ENCODE measurements at places on chromosomes 6 and 20.

DNA sequence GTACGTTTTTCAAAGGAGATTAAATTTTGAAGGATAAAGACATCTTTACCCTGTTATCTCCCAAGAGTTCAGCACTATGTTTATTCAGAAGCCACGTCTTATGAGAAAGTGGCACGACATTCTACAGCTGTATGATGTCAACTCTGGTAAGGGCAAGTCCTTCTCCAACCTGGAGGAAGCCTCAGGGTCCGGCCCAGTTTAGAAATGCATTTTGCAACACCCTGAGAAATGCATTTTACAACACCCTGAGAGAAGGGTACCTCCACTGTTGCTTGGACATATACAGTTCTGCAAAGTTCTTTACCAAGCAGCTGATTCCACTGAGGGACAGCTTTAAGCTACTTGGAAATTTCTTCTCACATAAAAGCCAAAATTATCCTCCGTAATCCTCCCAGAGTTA is 17.5 kb downstream of the NAPB start:
- DNase-seq, result no peak

GRCh38 chr6:134435814-134436280 is 117.9 kb upstream of the SGK1 start:
- DNase-seq, result no peak

- DNase-seq, result no peak
Observed at GRCh38 chr20:7866285-7866684, 74.0 kb downstream of the HAO1 start.

DNA sequence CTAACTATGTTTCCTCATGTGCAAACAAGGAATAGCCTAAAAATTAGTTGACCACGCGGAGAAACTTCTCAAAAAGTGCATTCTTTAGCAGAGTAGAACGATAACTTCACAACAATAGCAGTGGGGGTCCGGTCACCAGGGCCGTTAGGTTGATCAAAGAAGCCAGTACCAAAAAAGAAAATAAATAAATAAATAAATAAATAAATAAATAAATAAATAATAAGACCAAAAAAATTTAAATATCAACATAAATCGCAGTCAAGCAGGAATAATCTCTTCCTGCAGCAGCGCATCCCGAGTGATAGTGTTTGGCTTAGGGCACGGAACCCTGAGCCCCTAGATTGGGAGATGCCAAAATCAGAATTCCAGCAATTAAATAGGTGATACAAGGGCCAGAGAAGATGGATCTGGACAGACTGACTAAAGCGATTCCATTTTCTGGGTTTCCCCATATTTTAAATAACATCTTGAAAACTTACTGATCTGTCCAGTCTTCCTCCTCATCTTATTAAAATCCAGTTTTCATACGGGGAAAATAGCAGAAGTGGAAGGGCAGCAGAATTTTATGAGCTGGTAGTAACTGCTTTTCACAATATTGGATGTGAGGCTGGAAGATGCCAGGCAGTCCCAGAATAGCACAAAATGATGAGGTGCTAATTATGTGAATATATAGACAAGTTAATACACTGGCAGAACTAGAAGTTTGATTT is 4.4 kb upstream of the OLIG3 start:
- DNase-seq, result no peak

DNA sequence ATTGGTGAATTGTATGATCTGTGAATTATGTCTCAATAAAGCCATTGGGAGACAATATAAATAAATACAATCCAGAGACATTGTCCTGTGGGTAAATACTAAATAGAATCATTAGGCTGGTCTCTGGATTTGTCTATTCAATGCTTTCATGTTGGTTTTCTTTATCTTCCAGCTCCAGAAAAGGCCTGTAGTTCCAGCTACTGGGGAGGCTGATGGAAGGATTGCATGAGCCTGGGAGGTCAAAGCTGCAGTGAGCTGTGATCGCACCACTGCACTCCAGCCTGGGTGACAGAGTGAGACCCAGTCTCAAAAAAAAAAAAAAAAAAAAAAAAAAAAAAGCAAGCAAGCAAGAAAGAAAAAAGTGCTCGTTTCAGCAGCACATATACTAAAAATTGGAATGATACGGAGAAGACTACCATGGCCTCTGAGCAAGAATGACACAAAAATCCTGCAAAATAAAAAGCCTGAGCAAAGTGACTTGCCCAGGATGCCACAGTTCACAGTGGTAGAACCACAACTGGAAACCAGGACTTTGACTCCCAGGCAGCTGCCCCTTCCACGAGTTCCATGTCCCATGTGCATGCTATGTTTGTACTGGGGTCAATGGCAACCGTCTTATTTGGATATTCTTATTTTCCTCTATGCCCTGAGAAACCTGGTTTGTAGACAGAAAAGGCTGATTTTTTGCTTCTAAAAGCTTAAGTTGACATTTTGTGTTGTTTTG is 33.6 kb upstream of the GMPR start:
- no peak for DNase-seq

Data from esophagus squamous epithelium (tissue), 5 donors.